Foreskin keratinocyte (primary cell): ENCODE measurements at places on chromosomes 6 and 20. TPM values are rescaled to one million over a fixed set of nuclear protein-coding genes. Genes with fewer than 3 reads are reported as not detected.

SLC35F1 gene
- not detected in 2 replicates for total RNA-seq

ZSCAN23 gene
- 1.1 and 2.7 TPM in 2 replicates for total RNA-seq

RPP21 gene
- total RNA-seq = 58.5 and 60.8 TPM in 2 replicates

SNAP25 gene
- not detected in 2 replicates for total RNA-seq

VPS52 gene
- 31.4 and 32.1 TPM in 2 replicates for total RNA-seq

FAM184A gene
- 0.14 and 0.17 TPM in 2 replicates for total RNA-seq

PDYN gene
- not detected in 2 replicates for total RNA-seq

CFAP206 gene
- total RNA-seq = 0.17 and 0.18 TPM in 2 replicates

BFSP1 gene
- total RNA-seq = 1.4 and 1.8 TPM in 2 replicates

VTA1 gene
- total RNA-seq = 60.9 and 62.6 TPM in 2 replicates

CCN5 gene
- total RNA-seq = not detected in 2 replicates

ANGPT4 gene
- not detected in 2 replicates for total RNA-seq

ANKEF1 gene
- total RNA-seq = 9.7 and 10.2 TPM in 2 replicates

TNFRSF21 gene
- 87.6 and 100 TPM in 2 replicates for total RNA-seq

SNAI1 gene
- total RNA-seq = 0.04 TPM in 1 of 2 replicates, not detected in the other

KCNK5 gene
- total RNA-seq = 0.04 TPM in 1 of 2 replicates, not detected in the other

EBF4 gene
- 0.46 and 0.78 TPM in 2 replicates for total RNA-seq

RIMS4 gene
- not detected in 2 replicates for total RNA-seq

DDO gene
- total RNA-seq = 0.07 TPM in 1 of 2 replicates, not detected in the other

CTCFL gene
- not detected in 2 replicates for total RNA-seq

COL9A3 gene
- 10.1 and 10.8 TPM in 2 replicates for total RNA-seq

GLP1R gene
- not detected in 2 replicates for total RNA-seq

BEND6 gene
- 1.8 TPM in 2 replicates for total RNA-seq

E2F1 gene
- 15.4 and 16.5 TPM in 2 replicates for total RNA-seq

REM1 gene
- not detected in 2 replicates for total RNA-seq

LATS1 gene
- total RNA-seq = 19.2 and 19.4 TPM in 2 replicates

RAB44 gene
- 0.03 TPM in 1 of 2 replicates, not detected in the other for total RNA-seq

MYL9 gene
- 5.3 and 7.7 TPM in 2 replicates for total RNA-seq
